ENCODE measurements at places on chromosomes 2 and 18. TPM values are rescaled to one million over a fixed set of nuclear protein-coding genes. Genes with fewer than 3 reads are reported as not detected.

The SRD5A2 gene
- total RNA-seq, result not detected

The ALPG gene
- not detected for total RNA-seq

The SERPINB13 gene
- total RNA-seq, result not detected

The HPCAL1 gene
- total RNA-seq, result 14.9 TPM

The ST8SIA5 gene
- total RNA-seq, result not detected

The OTX1 gene
- total RNA-seq, result 0.14 TPM

The CXCR4 gene
- total RNA-seq, result 0.92 TPM

The PRKAG3 gene
- total RNA-seq, result not detected

The CD207 gene
- total RNA-seq, result not detected

The TBR1 gene
- not detected for total RNA-seq

The GPR155 gene
- 4.8 TPM for total RNA-seq

The FRZB gene
- 0.09 TPM for total RNA-seq

The ROCK1 gene
- 26.3 TPM for total RNA-seq

The DIS3L2 gene
- 16.4 TPM for total RNA-seq

The AMER3 gene
- not detected for total RNA-seq

The MAP3K2 gene
- total RNA-seq, result 24.9 TPM

The HDLBP gene
- 1,715 TPM for total RNA-seq

The SCLY gene
- 11.1 TPM for total RNA-seq

The RTP5 gene
- total RNA-seq, result not detected

The YES1 gene
- total RNA-seq, result 68.6 TPM

The ASB18 gene
- total RNA-seq, result not detected

The SH2D6 gene
- total RNA-seq, result 0.14 TPM

The ZNF396 gene
- total RNA-seq, result 2.8 TPM

The ARL4C gene
- total RNA-seq, result 17.5 TPM

The REG1B gene
- total RNA-seq, result not detected

The CRACDL gene
- total RNA-seq, result not detected

The C2orf15 gene
- not detected for total RNA-seq

The UPP2 gene
- total RNA-seq, result not detected

The OTOF gene
- 0.14 TPM for total RNA-seq

The CABYR gene
- total RNA-seq, result 3.6 TPM

The DHRS9 gene
- total RNA-seq, result 0.09 TPM

The IL36A gene
- total RNA-seq, result not detected

The WNT10A gene
- total RNA-seq, result not detected

The TSGA10 gene
- total RNA-seq, result 3.4 TPM

The NEU4 gene
- total RNA-seq, result not detected

The MGAT4A gene
- total RNA-seq, result 0.28 TPM

The VSNL1 gene
- total RNA-seq, result not detected
